Dorsolateral prefrontal cortex (tissue), 122 donors: ENCODE measurements at places on chromosomes 13 and 19. TPM values are rescaled to one million over a fixed set of nuclear protein-coding genes. Genes with fewer than 3 reads are reported as not detected.
A peak's percentile ranks its signal among the peaks of the same experiment; 100 is the strongest.

Gene LRRC63
- total RNA-seq, result 1.4 TPM

Gene AKAP8
- 29.3 TPM for total RNA-seq

Gene LMTK3
- total RNA-seq, result 94.6 TPM

Gene LYPD3
- 0.35 TPM for total RNA-seq

Gene NXNL1
- total RNA-seq, result not detected

Gene ELSPBP1
- not detected for total RNA-seq

Gene CGB5
- not detected for total RNA-seq

Gene TNFRSF19
- total RNA-seq, result 3.7 TPM

Gene KLK1
- total RNA-seq, result not detected

Gene FLT1
- 53.3 TPM for total RNA-seq

Gene MISP3
- 12.6 TPM for total RNA-seq

DNA sequence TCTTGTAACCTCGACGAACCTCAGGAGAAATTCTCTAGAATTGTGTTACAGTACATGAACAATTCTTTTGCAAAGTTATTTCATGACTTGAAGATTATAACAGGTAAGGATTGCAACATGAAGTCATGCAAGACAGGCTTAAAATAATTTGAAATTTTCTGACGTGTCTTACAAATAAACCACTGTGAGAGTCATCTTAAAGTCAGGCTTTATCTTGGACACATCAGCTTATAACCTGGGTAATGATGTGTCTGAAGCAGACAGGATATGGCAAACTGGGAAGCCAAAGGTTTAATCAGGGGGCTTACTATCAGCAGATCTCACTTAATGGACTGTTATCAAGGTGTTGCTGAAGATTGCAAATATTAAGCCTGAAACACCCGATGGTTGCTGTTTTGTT lies 407.8 kb downstream of the KLF5 start:
- DNase-seq, result no peak

GRCh38 chr19:16076958-16077611 lies 790 bp downstream of the TPM4 start:
- DNase-seq, result peak; percentile 58

DNA sequence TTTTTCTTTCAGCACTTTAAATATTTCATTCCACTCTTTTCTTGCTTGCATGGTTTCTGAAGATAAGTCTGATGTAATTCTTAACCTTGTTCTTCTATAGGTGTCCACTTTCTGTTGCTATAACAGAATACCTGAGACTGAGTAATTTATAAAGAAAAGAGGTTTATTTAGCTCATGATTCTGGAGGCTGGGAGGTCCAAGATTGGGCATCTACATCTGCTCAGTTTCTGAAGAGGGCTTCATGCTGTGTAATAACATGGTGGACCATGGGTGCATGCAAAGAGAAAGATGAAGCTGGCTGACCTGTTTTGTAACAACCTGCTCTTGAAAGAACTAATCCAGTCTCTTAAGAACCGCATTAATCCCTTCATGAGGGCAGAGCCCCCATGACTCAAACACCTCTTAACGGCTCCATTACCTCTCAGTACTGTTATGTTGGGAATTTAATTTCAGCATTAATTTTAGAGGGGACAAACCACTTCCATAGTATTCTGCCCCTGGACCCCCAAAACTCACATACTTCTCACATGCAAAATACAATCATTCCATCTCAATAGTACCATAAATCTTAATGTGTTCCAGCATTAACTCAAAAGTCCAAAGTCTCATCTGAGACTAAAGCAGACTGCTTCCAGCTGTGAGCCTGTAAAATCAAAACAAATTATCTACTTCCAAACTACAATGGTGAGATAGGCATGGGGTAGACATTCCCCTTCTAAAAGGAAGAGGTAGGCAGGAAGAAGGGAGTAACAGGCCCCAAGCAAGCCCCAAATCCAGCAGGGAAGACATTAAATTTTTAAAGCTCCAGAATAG lies 9.6 kb upstream of the FGF9 start:
- DNase-seq, result no peak

DNA sequence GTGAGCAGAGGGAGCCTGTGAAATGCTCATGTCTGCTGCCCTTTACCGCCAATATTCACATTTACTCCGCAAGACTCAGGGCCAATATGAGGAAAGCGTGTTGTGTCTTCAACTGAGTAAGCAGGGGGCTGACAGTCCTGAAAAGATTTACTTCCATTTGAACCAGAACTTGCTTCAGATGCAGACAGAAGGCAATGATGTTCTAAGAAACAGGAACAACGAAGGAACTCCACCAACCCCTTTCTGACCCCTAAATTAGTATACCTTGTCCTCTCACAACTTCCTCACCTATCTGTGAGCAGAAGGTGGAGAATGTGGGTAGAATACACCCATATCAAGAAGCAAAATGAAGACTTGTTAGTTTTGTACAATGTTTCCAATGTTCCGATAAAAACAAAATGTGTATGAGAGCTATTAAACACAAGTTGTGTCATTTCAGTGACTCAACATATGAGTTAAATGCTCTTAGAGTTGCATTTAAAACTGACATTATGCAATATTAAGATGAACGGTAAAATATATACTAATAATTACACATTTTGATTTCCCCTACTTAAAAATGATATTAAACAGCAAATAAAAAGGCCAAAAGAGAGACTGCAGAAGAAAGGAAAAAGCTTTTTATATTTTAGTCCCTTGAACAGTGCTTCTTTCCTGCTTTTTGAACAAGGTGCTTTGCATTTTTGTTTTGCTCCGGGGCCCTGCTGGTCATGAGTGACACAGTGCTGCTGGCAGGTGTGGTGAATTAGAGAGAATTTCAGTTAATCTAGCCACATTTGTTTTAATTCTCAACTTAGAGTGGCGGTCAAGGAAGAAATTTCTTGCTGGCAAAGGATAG lies 16.0 kb downstream of the TMEM272 start:
- no peak for DNase-seq

DNA sequence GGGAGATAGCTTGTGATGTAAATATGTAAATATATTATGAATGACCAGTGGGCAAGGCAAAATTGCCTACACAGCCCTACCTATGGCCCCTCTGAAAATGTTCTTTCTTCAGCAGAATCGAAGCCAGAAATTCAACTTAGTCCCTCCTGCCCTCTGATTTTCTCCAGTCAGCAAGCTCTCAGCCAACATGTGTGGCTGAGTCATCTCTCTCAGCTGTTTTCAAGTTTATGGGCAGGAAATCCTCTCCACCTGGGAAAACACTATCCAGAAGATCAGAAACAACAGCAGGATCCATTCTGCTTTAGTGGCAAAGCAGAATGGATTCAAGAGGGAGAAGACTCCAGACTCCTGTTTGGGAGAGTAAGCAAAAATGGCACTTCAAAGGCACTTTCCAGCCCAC lies 8.9 kb upstream of the ZNF527 start:
- no peak for DNase-seq

DNA sequence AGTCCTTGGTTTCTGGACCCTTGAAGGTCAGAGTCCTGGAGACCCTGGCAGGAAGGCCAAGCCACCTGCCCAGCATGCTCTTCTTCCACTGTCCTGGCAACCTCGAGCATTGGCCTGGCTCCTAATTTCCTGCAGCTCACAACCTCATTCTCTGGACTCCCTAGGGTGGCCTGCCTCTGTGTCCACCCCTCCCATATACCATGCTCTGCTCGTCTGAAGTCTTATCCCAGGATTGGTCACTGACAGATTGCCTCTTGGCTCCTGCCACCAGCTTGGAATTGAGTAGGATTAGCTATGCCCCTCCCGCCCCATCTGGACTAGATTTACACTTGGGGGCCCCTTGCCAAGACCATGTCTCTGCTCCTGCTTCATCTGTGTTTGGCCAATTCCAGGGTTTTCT lies 17.1 kb upstream of the WASF3 start:
- no peak for DNase-seq

DNA sequence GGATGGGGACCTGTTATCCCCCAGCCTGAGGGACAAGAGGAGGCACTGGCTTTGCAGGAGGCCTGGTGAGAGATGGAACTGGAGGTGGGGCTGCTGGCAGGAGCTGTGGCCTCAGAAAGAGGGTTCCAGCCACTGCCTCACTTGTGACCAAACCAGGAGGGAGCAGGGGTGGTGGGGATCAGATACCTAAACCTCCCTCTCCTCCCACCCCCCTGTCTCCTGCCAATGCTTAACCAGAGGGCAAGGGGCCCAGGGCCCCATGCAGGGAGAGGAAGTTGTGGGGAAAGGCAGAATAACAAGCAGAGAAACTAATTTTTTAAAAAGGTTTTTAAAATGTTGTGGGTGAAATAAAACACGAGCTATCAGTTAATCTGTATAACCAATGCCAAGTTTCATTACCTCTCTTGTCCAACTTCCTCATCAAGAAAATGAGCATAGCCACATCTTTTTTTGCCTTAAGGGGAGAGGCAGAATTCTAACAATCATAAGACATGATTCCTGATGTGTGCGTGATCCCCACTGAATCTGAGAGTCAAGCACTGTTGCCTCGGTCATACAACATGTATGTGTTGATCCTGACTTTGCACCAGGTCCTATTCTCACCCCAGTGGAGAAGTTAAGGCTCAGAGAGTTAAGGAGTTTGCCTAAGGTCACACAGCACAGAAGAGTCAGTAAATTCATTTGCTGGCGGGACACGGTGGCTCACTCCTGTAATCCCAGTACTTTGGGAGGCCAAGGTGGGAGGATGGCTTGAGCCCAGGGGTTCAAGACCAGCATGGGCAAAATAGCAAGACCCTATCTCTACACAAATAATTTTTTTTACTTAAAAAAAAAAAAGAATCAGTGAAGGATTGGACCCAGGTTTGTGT lies 12.9 kb downstream of the FXYD5 start:
- DNase-seq, result no peak

DNA sequence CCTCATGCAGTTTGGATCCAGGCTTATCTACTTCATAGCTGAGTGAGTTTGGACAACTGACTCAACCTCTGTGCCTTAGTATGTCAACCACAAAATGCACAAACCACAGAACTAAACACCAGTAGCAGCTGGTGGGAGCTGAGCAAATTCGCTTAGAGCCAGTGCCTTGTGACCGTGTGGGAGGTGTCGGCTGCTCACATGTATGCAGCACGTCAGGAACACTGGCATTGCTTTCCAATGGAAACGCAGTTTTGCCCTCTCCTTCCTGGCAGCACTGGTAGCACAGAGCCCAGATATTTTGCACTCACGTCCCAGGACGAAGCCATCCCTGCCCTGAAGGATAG lies 8.3 kb upstream of the NTN5 start:
- DNase-seq, result peak; percentile 74

- DNase-seq, result no peak
Measured at GRCh38 chr13:110382229-110382628, 75.1 kb downstream of the COL4A2 start.

GRCh38 chr13:95814495-95814894 lies 137.6 kb downstream of the DNAJC3 start:
- DNase-seq, result no peak

GRCh38 chr13:51829568-51829899 lies 15.4 kb downstream of the TMEM272 start:
- DNase-seq, result no peak

DNA sequence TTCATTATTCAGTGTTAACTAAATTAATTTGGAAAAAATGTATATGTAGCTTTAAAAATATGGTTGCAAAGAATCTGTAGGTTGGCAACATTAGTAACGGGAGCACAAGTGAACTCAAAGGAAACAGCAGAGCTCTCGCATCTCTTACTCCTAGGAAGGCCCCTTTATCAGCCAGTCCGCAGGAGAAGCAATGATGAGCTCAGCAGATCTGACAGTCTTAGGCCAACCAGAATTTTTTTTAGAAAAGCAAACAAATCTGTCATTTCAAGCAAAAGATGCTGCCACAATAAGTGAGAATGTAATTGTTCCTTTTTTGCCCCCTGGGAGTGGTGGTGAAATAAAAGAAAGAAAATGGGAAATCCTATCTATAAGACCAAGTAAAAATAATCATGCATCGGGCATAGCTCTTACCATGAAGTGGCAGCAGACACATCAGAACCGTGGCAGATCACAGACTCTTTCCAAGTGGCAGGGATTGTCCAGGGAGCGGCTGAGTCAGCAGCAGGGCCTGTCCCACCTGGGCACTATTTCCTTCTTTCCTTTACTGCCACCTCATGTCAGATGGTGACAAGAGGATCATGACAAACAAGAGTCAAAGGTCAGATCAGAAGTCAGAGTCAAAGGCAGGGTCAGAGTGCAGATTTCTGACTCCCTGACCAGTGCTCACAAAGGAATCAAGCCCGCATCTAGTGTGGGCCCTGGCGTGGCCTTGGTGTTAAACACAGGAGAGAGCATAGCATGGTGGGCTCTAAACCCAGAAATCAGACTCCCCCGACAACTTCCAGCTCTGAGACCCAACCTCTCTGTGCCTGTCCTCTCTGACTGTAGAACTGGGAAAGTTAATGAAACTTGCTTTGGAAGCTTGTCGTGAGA lies 84.0 kb upstream of the MTIF3 start:
- no peak for DNase-seq

DNA sequence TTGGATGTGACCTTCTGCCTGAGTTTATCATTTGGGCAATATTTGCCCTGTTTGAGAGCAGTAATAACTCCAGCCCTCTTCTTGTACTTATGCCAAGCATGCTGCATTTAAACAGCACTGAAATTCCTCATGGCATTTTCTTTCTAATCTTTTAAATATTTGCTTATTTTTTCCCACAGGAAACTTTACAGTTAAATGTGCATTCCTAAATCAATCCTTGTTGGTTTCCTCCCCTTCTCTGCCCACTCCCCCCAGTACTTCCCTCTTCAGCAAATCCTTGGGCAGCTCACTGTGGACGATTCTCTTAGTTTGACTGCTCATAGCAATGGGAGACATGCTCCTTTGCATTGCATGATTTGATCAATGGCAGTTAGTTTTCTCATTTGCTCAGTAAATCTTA lies 68.7 kb downstream of the RAP2A start:
- no peak for DNase-seq

GRCh38 chr13:51681037-51681678 lies 96.9 kb downstream of the WDFY2 start:
- DNase-seq, result no peak

DNA sequence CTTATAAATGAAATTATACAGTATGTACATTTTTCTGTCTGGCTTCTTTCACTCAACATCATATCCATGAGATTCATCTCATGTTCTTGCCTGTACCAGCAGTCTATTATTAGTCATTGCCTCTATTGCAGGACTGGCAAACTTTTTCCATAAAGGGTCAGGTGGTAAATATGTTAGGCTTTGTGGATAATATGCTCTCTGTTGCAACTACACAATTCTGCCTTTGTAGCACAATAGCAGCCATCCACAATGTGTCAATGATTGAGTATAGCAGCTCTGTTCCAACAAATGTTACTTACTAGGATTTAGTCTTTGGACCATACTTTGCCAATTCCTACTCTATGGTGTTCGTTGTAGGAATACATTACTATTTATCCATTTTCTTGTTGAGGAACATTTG lies 304.4 kb downstream of the DCT start:
- DNase-seq, result no peak

DNA sequence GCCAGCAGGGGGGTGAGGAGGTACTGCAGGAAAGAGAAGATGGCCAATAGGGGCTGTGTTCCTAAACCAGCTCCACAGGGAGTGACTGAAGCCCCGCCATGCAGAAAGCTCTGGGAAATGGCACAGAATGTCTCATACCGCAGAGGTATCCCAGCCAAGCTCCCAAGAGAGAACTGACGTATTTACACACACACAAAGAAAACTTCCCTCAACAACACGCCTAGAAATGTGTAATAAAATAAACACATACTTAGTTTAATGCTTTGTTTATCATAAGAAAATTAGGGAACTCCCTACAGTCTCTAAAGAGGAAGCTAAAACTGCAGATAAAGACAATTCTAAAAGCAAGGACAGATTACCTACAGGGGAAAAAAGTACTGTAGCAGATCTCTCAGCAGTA lies 40.0 kb downstream of the ESD start:
- no peak for DNase-seq

- DNase-seq, result no peak
Measured at GRCh38 chr19:33196446-33197193, 2.5 kb downstream of the LRP3 start.
